ENCODE measurements at places on chromosomes 5 and 9.

DNA sequence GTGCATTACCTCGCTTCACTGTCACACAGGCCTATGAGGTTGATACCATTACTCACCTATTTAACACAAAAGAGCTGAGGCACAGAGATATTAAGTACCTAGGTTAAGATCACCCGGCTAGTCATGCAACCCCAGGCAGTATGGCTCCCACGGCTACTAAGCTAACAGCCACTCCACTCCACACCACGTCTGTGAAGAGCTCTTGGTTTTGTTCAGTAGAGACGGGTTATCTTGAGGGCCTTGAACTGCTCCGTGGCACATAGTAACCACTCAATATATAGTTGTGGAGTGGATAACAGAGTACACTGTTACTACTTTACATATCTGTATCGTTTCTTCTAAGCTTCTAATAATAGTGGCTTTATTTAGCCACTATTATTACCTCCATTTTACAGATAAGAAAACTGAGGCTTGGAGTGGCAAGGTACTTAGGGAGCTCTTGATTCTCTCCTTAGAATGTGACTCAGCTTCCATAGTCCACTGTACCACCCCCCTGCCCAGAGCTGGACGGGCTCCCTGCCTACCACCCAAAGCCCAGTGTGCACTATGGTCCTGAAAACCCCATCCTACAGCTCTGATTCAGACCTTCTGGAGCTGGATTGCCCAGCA is 1.0 kb upstream of the CORO2A start:
- DNase-seq = no peak

- DNase-seq = no peak
Observed at GRCh38 chr5:110414360-110414759, 312.1 kb downstream of the TMEM232 start.

- DNase-seq = no peak
Observed at GRCh38 chr9:34830068-34830467, 120.1 kb upstream of the CCL21 start.

DNA sequence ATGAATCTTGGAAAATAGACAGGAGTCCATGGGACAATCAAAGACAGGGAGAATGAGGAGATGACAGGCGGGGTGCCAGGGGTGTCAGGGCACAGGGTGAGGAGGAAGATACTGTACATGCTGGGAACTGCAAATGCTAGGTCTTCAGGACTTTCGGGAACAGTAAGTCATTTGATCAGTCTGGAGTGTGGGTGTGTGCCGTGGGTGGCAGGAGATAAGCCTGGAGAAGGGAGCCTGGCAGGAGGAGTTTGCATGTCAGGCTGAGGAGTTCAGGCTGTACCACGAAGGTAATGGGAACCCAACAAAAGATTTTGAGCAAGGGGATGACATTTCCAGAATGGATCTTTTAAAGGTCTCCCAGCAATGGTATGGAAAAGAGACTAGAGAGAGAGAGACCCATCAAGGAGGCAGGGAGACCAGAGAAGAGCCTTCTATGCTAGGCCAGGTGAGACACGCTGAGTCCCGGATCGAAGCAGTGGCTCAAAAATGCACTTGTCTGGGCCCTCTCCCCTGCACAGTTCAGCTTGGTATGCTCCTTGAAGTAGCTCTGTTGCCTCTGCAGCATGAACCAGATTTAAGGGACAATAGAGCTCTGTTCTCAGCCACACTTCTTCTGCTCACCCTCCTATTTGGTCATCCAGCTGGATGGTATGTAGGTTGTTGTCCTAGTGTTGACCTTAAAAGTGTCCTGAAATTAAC is 77.0 kb upstream of the FER start:
- no peak for DNase-seq

- DNase-seq = no peak
Observed at GRCh38 chr5:176700239-176700847, 53.1 kb downstream of the TSPAN17 start.

DNA sequence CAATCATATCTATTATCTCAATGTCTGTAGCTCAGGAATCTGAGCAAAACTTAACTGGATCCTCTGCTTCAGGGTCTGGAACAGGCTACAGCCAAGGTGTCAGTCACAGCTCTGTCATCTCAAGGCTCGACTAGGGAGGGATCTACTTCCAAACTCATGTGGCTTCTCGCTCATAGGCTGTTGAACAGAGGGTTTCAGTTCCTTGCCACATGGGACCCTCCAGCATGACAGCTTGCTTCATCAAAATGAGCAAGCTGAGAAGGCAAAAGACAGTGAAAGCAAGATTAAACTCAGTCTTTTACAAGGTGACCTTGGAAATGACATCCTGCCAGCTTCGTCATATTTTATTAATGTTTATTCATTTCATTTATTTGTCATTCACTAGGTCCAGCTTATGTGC is 111.7 kb downstream of the GADD45G start:
- no peak for DNase-seq

DNA sequence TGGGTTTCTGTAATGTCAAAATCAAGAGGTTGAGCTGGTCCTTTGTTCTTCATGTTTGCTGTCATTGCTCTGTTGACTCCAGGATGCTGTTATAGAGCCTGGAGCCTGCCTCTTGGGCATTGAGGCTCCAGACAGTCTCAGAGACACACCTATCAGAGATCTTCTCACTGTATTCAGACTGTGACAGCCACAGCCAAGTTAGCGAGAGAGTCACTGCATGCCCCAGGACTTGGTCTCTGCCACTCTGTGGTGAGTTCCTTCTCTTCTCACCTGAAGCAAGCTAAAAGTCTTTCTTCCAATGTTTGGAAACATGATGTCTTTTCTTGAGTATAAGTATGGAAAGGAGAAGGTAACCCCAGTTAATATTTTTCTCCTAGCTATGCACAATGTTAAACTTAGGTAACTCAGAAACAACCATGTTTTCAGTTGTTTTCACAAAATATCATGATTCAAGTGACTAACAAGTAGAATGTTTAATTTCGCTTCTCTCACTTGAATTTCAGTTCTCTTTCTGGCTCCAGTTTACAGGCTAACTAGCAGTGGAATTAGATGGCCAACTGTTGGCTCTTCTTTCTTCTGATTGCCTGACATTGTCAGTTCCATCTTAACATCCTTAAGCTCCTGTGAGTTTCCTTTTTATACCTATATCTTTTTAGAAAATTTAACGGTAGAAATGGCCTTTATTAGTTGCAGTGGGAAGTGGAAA is 20.6 kb upstream of the ZFYVE16 start:
- DNase-seq = no peak

DNA sequence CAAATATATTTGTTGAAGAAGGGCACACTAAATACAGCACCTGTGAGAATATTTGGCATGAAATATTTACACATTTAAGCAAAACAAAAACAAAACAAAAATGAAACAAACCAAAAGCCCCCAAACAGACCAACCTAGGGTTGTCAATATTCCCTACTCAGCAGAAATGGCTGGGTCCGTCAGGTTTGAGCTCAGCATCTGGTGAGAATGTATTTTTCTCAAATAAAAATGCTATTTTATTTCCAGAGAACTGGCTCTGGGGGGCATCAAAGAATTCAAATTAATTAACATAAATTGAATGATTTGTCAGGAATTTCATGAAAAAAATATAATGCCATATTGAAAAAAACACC is 142.8 kb upstream of the COL5A1 start:
- DNase-seq = no peak

DNA sequence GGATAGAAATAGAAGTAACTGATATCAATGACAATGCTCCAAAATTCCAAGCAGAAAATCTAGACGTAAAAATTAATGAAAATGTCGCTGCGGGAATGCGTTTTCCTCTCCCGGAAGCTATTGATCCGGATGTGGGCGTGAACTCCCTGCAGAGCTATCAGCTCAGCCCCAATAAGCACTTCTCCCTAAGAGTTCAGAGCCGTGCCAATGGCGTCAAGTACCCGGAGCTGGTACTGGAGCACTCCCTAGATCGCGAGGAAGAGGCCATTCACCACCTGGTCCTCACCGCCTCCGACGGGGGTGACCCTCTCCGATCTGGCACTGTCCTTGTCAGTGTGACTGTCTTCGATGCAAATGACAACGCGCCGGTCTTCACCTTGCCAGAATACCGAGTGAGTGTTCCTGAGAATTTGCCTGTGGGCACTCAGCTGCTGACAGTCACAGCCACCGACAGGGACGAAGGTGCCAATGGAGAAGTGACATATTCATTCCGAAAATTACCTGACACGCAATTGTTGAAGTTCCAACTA is 818 bp downstream of the PCDHGA10 start:
- no peak for DNase-seq
